ENCODE measurements at places on chromosomes 1 and 21.

DNA sequence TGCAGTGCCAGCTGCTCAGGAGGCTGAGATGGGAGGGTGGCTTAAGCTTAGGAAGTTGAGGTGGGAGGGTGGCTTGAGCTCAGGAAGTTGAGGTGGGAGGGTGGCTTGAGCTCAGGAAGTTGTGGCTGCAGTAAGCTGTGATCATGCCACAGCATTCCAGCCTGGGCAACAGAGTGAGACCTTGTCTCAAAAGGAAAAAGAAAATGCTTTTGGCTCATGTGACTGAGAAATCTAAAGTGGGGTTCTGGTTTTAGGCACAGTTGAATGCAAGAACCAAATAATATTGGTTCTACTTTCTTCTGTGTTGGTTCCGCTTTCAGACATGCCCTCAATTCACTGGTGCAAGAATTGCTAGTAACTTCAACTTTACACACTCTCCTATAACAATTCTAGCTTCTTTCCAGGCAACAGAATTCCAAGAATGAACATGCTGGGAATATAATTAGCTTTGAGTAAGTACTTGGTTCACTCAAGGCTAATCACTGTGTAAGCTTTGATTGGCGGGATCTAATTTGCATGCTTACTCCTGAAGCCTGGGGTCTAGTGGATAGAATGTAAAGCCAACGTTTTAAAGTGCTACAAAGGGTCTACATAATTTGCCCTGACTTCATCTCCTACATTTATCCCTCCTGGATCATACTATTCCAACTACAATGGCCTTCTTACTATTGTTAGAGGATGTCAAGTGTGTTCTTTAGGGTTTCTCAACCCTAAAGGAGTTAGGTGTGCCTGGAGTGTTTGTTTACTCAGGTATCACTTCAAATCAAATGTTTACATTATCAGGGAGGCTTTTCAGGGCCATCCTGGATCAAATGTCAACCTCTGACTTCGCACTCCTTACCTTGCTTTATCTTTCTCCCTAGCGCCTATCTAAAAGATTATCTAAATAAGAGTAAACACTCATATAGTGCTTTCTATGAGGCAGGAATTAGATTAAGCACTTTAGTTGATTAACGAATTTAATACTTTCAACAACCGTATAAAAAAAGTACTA lies 115.1 kb downstream of the SLC16A1 start:
- no peak for DNase-seq

GRCh38 chr1:183000167-183000962 lies 22.9 kb upstream of the LAMC1 start:
- no peak for DNase-seq

DNA sequence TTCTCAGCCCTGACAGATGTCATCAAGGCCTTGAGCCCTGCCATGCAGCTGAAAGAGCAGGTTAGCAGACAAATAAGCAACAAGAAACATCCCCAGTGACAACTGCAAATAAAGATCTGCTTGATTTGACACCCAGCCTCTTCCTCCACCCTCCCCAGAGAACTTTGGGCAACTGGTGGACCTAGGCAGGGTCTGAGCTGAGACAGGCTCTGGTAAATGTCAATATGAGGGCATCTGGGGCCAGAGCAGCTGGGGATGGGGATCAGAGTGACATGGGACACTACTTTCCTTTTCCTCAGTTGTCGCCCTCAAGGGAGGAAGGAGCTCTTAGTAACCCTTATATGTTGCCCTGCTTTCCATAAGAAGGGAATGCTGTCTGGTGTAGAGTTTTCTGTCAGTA lies 544.1 kb downstream of the NEGR1 start:
- no peak for DNase-seq

DNA sequence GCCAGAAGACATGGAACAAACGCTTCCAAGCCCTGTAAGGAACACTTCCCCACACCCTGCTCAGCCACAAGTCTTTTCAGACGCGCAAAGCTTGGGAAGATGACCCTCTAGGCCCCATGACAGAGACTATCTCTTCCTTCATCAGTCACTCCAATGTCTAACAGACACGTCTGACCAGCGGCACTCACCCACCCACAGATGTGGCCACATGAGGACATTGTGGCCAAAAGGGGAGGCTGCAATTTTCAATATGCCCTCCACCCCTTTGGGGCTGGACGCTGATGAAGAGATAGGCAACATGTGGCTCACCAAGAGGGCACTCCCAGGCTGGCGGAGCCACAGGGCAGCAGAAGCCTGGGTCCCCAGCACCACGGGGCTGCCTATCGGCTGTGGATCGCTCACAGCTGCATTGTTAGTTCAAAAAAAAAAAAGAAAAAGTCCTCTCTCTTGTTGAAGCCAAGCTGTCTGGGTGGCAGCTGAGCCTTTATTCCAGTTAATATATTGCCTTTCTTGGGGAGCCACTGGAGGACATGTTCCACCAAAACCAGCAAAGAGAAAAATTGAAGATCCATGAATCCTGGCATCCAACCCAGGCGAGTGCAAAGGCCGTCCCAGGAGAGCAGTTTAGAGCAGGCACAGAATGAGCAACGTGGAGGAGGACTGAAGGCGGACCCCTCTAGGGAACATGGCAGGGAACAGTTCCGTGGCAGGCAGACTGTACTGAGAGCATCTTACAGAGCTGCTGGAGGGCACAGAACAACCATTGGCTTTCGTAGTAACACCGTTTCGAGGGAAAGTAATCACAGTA lies 52.7 kb upstream of the GPR153 start:
- no peak for DNase-seq

GRCh38 chr1:244089561-244089960 lies 38.5 kb downstream of the ZBTB18 start:
- DNase-seq, result no peak

DNA sequence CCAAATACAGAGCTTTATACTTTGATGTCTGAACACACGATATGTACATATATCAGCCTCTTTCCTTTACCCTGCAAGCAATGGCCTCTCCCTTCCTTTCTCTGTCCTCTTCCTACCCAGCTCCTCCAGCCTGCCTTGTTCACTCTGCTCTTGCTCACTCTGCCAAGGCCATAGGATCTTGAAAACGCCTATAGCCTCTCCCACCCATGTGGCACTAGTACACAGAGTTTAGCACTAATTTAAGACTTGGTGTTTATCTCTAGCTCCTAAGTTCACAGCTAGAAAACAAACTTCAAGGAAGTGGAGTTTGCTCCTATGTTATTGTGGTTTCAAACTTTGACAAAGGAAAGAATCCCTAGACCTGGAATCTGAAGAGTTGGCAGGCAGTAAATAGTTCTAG lies 225.0 kb upstream of the RUNX1 start:
- no peak for DNase-seq

GRCh38 chr1:160418483-160418882 lies 18.1 kb downstream of the VANGL2 start:
- no peak for DNase-seq

GRCh38 chr1:85444381-85444780 lies 20.6 kb downstream of the DDAH1 start:
- DNase-seq, result no peak

GRCh38 chr1:17207540-17207939 lies 2.6 kb downstream of the PADI1 start:
- DNase-seq, result no peak

DNA sequence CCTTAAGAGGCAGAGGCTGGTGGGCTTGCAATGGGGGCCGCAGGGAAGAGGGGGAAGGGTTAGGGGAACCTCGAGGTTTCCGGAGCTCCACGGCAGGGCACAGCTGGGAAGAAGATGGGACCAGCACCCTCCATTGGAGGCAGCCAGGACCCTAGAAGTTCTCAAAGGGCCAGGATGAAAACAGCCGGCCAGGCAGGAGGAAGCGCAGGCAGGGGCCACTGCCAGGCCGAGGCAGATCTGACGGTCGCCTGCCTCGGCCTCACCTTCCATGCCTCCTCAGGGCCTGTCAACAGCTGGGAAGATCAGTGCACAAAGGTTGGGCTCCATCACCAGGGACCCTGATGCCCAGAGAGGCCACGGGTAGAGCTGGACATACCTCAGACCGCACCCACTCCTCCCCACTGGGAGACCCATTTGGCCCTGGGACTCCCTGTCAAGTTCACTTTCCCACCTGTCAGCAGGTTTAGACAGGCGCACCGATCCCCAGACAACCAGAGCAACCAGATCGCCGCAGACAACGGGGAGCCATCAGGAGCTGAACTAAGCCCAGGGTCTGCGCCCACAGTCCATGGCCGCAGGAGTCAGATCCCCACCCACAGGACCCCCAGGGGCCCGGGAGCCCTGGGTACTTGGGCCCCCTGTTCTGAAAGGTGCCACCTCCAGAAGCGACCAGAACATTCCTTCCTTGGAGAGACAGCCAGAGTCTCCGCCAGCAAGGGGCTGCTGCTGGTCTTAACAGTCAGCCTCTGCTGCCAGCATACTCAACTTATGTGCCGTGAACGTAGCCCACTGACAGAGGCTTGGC lies 2.2 kb downstream of the SLC19A1 start:
- DNase-seq, result no peak

- DNase-seq, result no peak
Observed at GRCh38 chr1:62196086-62196690, 1.5 kb downstream of the L1TD1 start.

DNA sequence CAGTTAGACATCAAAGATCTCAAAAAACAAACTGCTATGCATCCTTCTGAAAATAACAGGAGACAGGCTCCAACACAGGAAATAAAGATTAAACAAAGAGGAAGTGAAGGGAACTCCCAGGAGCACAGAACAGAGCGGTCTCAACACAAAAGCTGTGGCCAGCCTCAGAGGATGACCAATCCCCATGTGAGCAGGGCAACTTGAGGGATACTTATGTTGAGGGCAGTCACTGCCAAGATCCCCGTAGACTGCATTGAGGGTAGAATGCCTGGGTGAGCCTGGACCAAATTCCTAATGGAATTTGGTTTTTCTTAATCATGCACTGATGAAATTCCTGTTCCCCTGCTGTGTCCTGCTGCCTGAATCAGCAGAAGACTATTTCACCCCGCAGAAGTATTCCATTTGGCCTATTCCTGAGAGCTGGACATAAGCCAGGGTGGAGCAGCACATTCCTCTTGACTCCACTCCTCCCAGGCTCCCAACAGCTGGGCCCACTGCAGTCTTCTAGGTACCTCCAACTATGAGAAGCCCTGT lies 49.0 kb downstream of the JAK1 start:
- no peak for DNase-seq

DNA sequence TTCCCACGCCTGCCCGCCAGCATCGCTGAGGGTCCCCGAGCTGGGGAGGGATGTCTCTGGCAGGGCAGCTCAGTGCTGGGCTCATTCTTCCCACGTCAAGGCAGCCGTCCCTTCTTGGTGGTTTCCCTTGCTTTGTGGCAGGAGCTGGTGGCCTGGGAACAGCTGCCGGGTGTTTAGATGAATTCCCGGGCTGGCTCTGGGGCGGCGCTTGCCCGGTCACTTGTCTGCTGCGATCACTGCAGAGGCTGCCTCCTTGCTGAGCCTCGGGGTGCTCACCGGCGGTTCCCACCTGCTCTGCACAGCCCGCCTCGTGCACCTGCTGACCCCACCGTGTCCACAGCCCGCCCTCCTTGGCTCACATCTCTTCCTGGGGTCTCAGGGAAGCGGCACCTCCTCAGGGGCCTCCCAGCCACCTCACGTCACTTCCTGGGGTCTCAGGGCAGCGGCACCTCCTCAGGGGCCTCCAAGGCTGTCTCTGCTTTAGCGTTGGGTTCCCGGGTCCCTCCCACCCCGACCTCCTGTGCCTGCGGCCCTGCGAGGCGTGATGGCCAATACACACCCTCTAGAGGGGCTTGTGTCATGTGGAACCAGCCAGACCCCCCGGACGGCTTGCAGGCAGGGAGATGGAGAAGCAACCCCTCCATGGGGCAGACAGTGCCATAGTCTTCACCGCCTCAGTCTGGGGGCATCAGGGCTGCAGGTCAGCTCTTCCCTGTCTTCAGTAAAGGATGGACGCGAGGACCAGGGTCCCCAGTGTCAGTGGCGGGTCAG lies 13.5 kb downstream of the COL18A1 start:
- no peak for DNase-seq
